ENCODE measurements at places on chromosomes 2 and 18.

GRCh38 chr2:174124181-174124580, 124.2 kb downstream of the OLA1 start:
- DNase-seq, result no peak

DNA sequence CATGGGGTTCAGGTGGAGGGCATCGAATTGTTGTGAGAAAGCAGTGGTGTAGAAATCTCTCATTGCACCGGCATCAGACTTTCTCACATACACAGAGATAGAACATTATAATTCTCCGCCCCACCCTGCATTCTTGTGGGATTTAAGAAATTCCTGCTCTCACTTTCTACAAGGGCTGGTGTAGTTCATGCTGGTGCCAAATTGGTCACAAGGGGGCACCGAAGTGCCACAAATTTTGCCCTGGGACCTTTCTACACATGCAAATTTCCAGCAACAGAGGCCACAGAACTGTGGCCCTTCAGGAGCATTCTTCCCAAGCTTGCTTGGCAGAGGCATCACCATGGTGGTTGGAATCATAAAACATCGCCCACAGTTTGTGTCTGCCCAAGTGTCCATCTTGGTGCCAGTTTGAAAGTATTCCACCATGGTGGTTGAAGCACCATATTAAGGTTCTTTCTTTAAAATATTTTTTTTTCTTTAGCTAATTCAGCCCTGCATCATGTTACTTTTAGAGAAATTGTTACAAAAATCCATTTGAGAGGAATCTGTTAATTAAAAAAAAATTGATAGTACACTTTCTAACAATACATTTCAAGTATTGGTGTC, 521.2 kb upstream of the FANCL start:
- DNase-seq, result peak; percentile 4

GRCh38 chr2:60707750-60708371, 48.2 kb upstream of the PAPOLG start:
- DNase-seq, result no peak

GRCh38 chr2:12007282-12007681, 260.9 kb downstream of the LPIN1 start:
- DNase-seq, result no peak

GRCh38 chr2:221293949-221294742, 278.0 kb downstream of the EPHA4 start:
- no peak for DNase-seq

GRCh38 chr2:235270956-235271355, 222.9 kb upstream of the AGAP1 start:
- no peak for DNase-seq

- no peak for DNase-seq
Measured at GRCh38 chr2:232883116-232883721, 13.2 kb downstream of the SNORC start.

DNA sequence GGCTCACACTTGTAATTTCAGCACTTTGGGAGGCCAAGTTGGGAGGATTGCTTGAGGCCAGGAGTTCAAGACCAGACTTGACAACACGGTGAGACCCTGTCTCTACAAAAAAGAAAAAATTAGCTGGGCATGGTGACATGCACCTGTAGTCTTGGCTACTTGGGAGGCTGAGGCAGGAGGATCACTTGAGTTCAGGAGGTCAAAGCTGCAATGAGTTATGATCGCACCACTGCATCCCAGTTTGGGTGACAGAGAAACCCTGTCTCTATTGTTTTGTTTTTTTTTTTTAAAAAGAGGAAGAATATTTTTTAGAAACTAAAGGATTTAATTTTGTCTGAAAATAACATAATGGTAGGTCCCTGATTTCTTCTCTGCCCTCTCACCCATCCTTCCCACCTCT, 79.4 kb upstream of the TMEM200C start:
- no peak for DNase-seq

GRCh38 chr2:479490-480176, 191.7 kb upstream of the ALKAL2 start:
- DNase-seq, result no peak

DNA sequence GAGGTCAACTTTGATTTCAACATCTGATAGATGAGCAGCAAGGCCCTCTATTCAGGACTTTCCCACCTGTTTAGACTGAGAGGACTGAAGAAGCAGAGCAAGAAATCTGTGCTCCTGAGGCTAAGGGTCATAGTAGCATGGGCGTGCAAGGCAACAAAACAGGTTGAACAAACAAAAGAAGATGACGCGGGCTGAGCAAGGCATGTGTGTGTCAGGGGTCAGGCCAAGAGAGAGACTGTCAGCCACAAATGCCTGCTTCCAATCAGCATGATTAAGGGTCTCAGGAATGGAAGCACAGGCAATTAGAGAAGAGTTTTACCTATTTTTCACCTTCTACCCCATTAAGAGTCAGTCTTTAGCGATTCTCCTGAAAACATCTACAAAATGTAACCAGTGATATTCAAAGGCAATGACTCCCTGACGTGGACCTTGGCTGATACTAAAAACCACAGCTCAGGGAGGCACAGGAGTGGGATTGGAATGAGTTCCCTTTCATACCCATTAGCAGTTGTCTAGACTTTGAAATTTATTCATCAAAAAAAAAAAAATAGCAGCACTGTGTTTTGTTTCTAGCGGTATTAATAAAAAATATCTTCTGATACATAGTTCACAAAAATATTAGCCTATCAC, 81.9 kb downstream of the DYNAP start:
- DNase-seq, result no peak

GRCh38 chr2:200239216-200239615, 67.3 kb upstream of the SPATS2L start:
- no peak for DNase-seq

- no peak for DNase-seq
Measured at GRCh38 chr2:161416708-161417437, 776 bp downstream of the TBR1 start.

DNA sequence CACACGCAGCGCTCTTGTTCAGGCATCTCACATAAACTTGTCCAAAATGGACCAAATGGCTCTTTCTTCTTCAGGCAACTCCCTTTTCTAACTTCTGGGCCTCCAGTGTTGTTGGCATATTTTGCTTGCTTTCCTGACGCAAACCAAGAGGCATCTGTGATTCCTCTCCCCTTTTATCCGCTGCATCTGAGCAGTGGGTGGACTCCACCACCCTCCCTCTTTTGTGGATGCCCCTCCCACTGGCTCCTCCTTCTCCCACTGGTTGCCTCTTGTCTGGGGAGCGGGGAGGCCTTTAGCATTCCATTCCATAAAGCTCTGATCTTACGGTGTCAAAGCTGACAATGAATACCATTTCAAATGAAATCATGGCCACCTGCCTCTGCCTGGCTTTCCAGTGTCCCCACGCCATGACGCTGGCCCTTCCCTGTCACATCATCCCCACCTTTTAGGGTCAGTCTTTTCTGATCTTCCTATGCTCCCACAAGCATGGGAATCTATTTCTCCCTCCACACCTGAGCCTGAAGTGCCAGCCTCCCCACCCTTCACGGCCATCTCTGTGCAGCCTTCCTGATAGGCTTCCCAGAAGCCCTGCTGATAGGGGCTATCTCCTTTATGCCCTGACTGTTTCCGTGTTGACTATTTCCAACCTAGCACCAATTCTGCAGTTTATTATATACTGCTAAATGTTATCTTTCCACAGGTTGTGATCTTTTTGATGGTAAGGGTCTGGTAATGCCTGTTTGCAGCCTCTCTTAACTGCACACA, 51.5 kb downstream of the RPL37A start:
- DNase-seq, result no peak

- DNase-seq, result no peak
Measured at GRCh38 chr2:202203348-202203747, 35.0 kb downstream of the SUMO1 start.

- no peak for DNase-seq
Measured at GRCh38 chr2:76448956-76449355, 738.2 kb upstream of the GCFC2 start.

GRCh38 chr18:74645679-74646078, 48.0 kb downstream of the ZNF407 start:
- no peak for DNase-seq

DNA sequence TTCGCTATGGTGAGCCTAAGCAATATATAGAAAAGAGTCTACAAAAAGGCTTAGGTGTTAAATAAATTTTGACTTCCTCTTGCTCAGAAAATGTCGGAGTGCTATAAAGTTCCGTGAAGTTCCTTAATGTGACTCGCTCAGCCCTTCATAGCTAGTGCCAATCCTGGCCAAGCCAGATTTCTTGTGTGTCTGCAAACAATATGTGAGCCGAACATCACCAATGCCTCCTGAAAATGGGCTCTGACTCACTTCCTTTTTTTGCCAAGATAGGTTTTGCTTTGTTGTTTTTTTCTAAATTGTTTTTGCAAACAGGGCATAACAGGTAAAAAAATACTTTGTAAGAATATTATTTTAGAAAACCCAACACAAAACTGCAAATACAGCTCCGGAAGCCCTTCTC, 26.1 kb downstream of the CDC42EP3 start:
- no peak for DNase-seq

DNA sequence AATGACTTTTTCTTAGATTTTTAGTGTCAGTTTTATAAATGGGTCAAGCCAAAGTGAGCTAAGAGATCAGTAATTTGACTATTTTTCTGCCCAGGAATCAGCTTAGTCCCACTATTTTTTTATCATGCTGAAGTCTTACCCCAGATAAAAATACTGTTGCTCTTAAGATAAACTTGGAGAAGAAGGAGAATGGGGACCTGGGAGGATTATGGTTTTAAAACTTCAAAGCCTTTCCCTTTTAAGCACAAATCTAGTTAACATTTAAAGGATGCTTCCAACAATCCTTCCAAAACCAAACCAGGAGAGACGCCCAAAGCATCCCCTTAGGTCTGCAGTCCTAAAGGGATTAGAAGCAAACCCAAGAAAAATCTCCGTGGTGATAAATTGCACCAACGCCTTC, 172.4 kb downstream of the SP3 start:
- DNase-seq, result no peak

DNA sequence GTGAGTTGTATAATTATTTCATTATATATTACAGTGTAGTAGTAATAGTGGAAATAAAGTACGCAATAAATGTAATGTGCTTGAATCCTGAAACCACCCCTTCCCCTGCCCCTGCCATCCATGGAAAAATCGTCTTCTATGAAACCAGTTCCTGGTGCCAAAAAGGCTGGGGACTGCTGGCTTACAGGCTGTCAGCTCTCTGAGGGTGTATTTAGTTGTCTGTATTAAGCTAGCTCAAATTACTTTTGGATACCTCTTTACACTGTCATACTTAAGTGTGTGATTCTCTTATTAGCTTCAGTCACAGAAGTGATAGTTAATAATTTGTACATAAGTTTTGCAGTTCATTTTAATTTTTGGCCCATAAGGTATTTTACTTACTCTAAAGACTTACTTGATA, 29.6 kb downstream of the LCLAT1 start:
- no peak for DNase-seq

DNA sequence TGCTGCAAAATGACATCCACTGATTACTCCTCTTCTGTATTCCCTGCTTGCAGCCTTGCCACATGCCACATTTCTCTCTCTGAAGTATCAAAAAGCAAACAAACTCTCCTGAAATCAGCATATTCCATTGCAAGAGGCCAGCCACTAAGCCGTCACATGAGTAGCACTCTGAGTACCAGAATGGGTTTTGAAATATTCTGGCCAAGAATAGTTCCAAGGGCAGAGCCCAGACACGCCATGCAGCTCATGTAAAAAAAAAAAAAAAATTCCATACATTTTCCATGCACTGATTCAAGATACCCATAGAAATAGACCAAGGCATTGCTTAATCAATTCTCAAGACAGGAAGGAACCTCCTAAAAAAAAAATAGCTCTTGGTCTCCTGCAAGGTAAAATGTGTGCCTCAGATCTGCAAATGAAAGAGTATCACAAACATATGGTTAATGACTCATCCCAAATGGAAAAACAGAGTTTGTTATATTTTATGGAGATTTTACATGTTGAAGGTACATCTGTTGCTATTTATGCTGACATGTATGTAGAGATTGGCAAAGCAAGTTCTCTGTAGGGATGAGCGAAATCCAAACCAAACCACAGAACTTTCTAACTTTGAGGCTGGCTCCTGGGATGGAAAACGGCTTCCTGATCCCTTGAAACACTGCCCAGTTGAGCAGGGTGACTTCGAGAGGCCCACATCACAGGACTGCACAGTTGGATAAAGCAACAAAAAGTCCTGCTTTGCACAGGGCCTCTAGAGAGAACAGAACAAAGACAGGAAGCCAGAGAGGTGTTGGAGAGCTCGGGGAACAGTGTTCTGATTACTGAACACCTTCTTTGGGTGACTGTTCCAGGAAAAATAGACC, 346.2 kb downstream of the ZNF521 start:
- DNase-seq, result no peak

GRCh38 chr2:241092677-241093076, 9.4 kb downstream of the MTERF4 start:
- no peak for DNase-seq

- DNase-seq, result no peak
Measured at GRCh38 chr2:199383021-199383420, 74.7 kb downstream of the SATB2 start.

DNA sequence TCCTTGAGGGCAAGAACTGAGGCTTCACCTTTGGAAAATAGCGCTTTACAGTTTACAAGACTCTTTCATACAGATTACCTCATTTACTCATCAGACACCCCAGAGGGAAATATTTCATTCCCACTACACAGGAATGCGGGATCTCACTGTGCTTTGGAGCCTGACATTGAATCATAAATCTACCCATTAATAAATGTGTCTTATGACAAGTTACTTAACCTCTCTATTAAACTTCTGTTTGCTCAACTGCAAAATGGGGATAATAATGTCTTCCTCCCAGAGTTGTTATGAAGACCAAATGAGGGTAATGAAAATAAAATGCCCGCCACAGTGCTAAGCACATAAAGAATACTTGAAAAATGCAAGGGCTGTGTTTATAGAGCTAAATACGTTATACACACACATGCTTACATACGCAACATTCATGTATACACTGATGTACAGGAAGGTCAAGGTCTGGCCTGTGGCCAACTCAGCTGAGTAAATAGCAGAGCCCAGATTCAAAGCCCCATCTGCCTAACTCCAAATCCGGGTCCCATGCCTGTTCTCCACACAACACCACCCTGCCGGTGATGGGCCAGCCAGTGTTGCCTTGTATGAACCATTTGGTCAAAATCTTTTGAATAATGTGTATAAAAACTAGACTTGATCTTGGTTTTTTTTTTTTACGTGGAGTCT, 77.8 kb upstream of the STPG4 start:
- peak; percentile 66 for DNase-seq

GRCh38 chr2:226427538-226428307, 371.9 kb downstream of the IRS1 start:
- DNase-seq, result peak; percentile 86

DNA sequence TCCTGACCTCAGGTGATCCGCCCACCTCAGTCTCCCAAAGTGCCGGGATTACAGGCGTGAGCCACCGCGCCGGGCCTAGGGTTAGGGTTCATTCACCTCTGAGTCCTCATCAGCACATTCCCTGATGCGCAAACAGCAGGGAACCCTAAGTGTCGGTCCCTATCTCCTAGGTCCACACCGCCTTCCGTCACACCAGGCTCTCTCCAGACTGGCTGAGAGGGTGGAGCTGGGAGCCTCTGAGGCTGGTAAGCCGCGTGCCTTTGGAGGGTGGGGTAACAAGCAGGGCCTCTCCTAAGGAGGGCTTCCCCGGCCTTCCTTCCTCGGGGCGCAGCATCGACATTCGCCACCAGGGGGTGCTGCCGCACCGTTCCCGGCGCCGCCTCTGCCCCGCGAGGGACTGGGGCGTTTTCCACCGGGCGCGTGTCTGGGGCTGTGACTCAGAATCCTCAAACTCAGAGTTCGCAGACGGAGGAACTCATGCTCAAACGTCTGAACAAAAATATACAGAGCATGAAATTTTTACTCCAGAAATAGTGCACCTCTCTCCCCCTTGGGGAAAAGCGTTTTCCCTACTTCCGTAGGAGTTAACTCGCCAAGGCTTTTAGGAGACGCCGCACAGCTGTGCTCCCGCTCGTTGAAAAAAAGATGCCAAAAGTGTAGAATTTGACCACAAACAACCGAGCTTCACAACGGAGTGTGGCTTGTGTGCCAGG, 63.9 kb upstream of the ASAP2 start:
- DNase-seq, result peak; percentile 84
